ENCODE measurements at places on chromosomes 7 and 10.

DNA sequence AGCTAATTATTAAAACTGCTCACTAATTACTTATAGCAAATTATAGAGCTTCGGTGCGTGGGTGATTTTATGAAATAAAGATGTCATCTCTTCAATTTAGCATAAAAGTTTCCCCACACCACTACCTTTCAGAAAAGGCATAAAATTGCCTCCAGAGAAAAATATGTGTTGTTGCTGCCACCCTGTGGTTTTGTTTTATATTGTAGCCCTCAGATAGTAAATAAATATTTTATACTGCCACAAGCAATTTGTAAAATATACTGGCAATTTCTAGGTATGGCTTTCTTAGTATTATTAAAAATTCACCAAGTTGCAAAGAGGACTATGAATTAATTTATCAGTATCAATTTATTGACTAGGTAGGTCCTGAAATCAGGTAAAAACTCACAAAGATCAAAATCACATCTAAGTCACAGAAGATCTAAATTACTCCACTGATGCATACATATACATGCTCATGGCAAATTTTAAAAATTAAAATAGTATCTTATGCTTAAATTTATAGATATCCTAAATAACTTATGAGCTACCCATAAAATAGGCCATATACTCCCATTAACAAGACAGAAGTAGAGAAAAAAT is 26.5 kb downstream of the ASNS start:
- DNase-seq = no peak

DNA sequence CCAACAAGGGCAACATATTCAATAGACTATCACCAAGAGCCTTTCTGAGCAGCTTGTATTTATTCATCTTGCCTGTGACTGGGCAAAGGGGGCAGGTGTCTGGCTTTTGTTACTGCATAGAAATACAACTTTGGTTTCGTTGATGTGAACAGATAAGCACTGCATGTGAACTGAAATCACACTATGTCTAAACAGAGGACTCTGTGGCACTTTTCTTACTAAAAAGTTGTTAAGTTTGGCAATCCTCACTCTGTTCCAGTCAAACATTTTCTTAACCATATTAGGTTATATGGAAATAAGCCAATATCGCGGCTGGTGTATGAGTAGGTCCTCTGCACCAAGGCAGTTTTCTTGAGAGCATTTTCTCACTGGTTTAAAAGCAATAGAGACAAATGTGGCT is 48.5 kb downstream of the CALD1 start:
- no peak for DNase-seq

GRCh38 chr10:5665373-5666007 is 905 bp downstream of the ASB13 start:
- no peak for DNase-seq

DNA sequence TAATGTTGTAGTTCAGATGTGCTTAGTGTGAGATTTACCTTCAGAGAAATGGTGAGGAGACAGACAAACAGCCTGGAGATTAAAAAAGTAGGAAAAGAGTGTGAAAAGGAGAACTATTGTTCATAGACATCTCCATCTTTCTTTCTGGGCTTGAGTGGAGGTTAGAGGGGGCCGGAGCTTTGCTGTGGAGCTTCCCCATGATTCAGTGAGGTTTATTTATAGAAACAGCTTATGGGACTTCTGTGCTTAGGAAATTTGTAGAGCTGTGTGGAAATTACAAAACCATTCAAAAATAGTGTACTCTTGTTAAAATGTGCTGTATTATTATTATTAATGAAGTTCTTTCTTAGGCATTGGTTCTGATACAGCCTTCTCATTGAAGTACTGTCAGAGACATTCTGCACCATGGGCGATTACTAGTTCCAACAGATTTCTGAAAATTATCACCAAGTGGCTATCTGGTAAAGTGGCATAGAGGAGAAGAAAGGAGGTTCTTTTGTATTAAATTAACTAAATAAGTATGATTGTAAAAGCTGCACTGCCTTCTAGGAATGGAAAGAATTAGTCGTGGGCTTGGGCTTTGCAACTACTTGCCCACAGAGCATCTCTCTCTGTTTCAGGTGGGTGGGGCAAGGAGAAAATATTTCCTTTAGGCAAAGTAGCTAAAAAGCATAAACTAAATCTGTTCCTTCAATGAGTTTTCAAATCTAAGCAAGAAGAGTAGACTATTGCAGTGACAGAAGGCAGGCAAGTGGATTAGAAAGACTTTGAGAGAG is 8.7 kb upstream of the TCAF1 start:
- DNase-seq = no peak

- DNase-seq = no peak
Measured at GRCh38 chr7:39321909-39322498, 244.2 kb upstream of the YAE1 start.

DNA sequence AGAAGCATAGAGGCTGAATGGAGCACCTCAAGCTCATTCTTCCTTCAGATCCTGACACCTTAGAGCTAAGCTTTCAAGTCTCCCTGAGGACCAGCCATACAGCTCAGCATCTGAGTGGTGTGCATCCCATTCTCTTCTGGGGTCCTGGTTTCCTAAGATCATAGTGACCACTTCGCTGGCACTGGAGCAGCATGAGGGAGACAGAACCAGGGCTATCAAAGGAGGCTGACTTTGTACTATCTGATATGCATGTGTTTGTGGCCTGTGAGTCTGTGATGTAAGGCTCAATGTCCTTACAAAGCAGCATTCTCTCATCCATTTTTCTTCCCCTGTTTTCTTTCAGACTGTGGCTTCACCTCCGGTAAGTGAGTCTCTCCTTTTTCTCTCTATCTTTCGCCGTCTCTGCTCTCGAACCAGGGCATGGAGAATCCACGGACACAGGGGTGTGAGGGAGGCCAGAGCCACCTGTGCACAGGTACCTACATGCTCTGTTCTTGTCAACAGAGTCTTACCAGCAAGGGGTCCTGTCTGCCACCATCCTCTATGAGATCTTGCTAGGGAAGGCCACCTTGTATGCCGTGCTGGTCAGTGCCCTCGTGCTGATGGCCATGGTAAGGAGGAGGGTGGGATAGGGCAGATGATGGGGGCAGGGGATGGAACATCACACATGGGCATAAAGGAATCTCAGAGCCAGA is 31.0 kb downstream of the PRSS2 start:
- no peak for DNase-seq

GRCh38 chr7:156024201-156024600 is 211.9 kb upstream of the SHH start:
- no peak for DNase-seq

DNA sequence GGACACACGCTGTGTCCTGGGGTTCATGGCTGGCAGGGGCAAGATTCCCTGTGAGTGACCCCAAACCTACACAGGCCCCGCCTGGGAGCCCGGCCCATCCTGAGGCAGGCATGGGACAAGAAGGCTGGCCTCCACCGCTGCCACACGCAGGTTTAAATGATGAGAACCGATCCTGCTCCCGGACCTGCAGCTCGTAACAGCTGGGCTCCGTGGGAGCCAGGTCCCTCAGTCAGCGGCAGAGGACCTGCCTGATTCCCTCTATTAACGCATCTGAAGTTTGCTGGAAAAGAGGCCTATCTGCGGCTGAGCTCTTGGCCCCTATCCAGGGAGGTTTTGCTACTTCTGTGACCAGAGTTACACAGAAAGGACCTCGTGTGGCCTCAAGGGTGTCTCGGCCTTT is 112.3 kb downstream of the VIPR2 start:
- no peak for DNase-seq

- DNase-seq = no peak
Measured at GRCh38 chr7:157616426-157616825, 279.6 kb downstream of the DNAJB6 start.

GRCh38 chr7:50678586-50678985 is 104.1 kb downstream of the GRB10 start:
- DNase-seq = no peak
